ENCODE measurements at places on chromosomes 5 and 9. TPM values are rescaled to one million over a fixed set of nuclear protein-coding genes. Genes with fewer than 3 reads are reported as not detected.

- DNase-seq: no peak
Observed at GRCh38 chr5:69312459-69313160, 20.0 kb downstream of the CCDC125 start.

DNA sequence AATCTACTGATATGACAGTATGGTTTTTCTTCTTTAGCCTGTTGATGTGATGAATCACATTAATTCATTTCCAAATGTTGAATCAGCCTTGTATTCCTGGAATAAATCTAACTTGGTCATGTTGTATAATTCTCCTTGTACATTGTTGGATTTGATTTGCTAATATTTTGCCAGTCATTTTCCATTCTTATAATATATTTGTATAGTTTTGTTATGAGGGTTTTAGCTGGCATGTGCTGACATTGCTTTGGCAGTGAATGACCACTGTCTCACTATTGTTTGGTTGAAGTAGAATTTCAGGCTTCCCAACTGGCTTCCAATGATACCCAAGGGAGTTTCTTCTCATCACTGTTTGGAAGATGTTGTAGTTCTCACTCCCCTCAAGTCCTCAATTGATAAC is 983.0 kb upstream of the PTPRD start:
- no peak for DNase-seq

- no peak for DNase-seq
Observed at GRCh38 chr5:61327760-61328753, 4.0 kb upstream of the ZSWIM6 start.

- no peak for DNase-seq
Observed at GRCh38 chr9:122883125-122883524, 22.0 kb downstream of the RC3H2 start.

GRCh38 chr5:147336876-147337275 is 102.0 kb downstream of the STK32A start:
- no peak for DNase-seq

The KIF20A gene
- 8.0 TPM for total RNA-seq

The TAF11L5 gene
- not detected for total RNA-seq

Measured in prostate gland (tissue), 2 donors.